ENCODE measurements at places on chromosomes 5 and 9.

DNA sequence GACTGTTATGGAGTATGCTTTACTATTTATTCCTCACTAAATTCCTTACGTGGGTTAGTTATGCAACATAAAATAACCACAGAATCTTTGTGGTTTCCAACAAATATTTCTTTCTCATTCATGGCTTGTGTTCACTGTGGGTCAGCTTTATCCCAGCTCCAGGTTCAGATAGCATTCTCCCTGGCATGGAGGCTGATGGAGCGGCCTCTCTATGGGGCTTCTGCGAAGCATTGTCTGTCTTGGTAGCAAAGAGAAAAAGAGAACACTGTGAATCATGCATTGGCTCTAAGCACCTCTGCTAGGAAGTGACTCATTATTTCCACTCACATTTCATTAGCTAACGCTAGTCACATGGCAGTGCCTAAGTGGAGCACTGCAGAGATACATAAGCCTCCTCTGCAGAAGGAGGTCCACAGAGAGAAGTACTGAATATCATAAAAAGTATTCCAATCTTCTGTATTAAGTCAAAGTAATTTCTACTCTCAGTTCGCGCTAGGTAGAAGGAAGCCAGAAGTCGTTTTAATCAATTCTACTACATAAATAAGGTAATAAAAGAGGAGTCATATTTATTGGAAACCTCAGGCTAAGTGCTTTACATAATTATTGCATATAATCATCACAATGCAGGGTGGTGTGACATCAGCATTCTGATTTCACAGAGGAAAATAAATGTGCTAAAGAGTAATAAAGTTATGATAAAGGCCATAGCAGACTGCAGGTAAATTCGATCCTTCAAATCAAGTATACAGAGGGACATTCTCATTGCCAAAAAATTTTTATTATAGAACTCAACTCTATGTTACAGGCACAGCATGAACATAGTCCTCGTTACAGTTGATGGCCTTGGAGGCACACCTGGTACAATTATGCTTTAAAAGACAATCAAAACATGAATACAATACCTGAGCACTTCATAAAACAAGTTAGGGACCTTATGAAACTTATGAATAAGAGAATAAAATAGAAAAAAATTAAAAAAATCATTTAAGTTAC, 531.1 kb downstream of the CETN3 start:
- DNase-seq: peak; percentile 72

DNA sequence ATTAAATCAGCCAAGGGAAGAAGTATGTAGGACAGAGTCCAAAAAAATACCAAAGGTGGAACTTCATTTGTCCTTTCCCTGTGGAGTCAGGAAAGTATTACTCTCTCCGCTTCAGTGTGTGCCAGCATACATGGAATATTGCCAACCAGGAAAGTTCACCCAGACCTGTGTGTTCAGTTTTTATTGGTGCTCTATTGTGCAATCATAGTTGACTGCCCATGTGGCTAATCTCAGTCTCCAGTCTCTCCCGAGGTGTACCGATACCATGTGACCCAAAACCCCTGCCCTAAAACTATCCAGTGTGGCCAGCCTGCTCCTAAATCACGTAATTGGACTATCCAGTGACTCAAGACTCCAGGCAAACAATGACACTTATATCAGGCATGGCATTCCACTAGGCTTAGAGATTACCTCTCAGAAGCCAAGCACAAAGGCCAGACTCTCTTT, 38.8 kb downstream of the NFX1 start:
- peak; percentile 94 for DNase-seq

DNA sequence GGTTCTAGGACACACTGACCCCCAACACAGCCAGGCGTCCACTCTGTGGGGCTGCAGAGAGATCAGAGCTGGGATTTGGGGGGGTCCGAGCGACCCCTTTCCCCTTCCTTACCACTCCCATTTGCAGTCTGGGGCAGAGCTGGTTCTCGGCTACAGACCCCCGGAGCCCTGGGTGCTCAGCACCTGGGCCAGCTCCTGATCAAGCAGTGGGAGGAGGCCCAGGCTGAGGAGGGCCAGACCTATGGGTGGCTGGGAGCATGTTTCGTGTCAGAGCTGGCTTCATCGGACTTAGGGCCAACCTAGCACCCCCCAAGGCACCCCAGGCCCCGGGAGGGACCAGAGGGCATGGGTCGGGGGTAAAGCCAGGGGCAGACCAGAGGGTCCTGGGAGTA, 7.6 kb downstream of the GRIN1 start:
- no peak for DNase-seq

GRCh38 chr5:83306572-83307241, 164.8 kb upstream of the VCAN start:
- DNase-seq: peak; percentile 87

GRCh38 chr5:108311682-108312081, 70.2 kb downstream of the FBXL17 start:
- no peak for DNase-seq

DNA sequence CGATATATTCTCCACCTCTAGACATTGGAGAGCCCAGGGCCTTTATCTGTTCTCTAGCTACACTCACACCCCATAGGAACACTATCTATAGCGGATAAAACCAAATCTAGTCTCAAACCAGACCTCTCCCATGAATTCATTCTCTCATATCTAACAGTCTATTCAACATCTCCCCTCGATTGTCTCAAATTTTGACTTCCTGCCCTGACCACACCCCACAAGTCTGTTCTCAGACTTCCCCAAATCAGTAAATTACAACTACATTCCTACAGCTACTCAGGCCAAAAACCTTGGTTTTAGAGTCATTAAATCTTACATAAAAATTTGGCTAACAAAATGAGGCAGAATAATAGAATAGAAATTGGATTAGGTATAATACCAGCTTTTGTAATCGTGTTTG, 12.5 kb upstream of the SLC1A3 start:
- no peak for DNase-seq

- DNase-seq: no peak
Measured at GRCh38 chr5:118653872-118654271, 334.5 kb downstream of the DTWD2 start.

- no peak for DNase-seq
Measured at GRCh38 chr9:6052293-6052919, 37.0 kb upstream of the RANBP6 start.

DNA sequence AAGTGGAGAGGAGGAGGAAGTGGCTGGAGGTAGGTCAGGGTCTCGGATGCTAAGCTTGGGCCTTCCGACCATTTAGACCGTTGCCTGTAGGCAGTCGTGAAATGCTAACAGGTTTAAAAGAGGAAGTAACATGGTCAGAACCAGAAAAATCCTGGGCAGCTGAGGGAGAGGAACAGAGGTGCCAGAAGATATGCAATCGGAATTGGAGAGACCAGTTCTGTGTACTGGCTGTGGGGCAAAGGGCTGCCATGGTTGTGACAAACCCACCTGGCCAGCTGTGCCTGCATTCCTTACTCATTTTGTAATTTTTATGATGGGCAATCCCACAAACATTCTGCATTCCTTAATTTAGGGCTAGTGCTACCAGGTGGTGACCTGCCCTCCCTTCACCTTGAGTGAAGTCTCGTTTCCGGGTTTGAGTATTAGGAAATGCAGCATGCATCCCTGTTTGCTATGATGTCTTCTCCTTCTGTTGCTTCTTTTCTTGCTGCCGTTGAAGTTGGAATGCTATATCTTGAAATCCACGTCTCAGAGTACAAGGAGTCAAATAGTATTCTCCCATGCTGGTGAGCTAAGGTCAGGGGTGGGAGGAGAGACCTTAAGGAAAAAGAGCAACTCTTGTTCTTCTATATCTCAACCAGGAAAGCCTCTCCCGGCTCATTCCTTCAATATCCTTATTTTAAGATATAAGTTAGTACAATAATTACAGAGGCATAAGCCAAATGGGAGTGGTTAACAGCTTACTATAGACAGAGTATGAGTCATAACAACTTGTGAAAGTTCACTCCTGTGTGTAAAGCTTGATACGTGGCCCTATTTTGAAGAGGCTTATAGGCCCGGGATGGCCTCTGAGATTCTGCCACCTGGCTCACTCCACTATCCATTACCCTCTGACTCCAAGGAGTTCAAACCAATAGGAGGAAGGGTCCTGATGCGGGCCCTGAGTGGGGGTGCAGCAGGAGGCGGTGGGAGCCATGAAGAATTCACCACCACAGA, 37.0 kb downstream of the B4GALT1 start:
- DNase-seq: peak; percentile 49

DNA sequence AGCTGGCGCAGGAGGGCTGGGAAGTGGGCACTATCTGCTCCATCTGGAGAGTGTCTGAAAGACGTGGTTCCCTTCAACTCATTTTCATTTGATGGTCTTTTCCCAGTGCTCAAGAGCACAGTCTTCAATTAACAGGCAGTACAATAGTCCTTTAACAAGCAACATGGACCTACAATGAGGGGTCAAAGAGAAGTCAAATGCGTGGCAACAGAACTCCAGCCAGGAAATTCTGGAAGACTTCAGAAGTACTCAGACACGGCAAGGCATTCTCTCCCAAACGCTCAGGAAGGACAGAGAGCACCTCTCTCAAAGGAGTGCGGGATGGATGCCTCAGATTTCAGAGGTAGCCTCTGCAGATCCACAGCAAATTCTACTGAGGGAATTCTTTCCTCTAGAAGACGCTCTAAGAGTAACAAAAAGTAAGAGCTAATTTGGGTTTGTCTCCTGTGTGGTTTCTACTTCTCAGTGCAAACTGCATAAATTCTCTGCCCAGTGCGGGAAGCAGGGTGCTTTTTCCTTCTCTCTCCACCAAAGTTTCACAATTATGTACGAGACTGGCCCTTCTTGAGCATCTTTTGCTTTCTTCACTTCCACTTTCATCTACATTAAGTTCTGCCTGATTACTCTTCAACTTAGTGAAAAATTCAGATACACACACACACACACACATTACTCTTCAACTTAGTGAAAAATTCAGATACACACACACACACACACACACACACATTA, 56.4 kb downstream of the LHFPL2 start:
- DNase-seq: peak; percentile 71

GRCh38 chr9:121974421-121974820, 118.7 kb downstream of the TTLL11 start:
- DNase-seq: peak; percentile 34

DNA sequence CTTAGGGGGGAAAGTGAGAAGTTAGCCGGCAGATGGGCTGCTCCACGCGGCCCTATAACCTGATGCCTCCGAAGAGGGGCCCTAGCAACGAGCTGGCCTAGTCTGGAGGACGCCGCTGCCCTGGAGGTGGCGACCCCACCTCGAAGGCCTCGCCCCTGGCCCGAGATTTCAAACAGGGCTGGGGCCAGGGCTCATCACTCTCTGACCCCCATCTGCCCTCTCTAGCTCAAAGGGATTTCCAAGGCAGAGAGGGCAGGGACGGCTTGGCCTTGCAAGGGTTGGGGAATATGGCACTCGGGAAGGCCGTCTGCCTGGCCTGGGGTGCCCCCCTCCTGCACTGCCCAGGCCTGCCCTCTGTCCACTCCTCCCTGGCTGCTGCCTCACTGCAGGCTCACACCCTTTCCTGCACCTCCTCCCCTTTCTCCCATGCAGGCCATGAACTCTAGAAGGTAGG, 25.5 kb upstream of the TIFAB start:
- no peak for DNase-seq

- DNase-seq: no peak
Measured at GRCh38 chr9:97632248-97632984, 752 bp downstream of the TSTD2 start.

DNA sequence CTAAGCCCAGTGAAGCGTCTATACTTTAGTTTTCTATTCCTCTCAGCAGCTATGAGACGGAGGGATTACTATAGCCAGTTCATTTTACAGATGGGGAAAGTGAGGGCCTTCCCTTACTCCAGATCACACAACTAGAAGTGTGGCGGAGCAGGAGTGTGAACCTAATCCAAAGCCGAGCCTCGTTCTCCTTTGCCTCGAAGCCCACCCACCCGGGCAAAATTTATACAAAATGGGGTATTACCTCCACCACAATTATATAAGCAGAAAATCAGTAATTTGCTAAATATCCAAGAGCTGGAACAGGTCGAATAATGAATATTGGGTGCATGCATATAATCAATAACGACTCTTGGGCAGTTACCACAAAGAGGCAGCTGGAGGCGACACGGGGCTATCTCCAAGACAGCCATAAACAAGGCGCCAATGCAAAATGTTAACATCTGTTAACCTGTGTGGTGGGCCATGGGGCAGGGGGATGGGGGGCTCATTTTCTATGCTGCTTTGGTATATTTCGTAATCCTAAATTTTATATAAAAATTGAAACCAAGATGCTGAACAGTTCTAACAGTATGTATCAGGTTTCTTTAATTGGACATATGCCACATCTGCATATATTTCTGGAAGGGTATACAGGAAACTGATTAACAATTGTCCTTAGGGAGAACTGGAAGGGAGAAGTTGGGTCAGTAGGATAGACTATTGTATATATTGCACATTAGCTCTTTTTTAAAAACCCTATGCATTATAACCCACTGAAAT, 1.2 kb upstream of the RNF44 start:
- DNase-seq: no peak

GRCh38 chr5:3175416-3175815, 420.2 kb upstream of the IRX1 start:
- no peak for DNase-seq
